Thymus (tissue), 14 donors: ENCODE measurements at places on chromosomes 12 and 14.

DNA sequence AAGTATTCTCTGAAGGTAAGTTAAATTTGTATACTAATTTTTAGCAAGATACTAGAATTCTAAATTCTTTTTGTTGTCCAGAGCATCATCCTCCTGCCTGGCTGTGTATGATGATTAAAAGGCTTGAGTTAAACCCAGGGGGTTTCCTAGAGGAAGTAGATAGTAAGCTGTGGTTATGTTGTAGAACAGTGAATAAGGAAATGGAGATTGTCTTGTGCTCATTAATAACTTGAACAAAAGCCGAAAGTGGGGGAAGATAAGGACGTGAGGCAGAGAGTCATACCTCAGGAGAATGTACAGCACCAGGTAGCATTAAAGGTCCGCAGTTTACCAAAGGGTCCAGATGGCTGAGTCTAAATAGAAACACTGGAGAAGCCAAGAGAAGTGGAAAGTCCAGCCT is 42.0 kb downstream of the CKB start:
- DNase-seq = no peak

DNA sequence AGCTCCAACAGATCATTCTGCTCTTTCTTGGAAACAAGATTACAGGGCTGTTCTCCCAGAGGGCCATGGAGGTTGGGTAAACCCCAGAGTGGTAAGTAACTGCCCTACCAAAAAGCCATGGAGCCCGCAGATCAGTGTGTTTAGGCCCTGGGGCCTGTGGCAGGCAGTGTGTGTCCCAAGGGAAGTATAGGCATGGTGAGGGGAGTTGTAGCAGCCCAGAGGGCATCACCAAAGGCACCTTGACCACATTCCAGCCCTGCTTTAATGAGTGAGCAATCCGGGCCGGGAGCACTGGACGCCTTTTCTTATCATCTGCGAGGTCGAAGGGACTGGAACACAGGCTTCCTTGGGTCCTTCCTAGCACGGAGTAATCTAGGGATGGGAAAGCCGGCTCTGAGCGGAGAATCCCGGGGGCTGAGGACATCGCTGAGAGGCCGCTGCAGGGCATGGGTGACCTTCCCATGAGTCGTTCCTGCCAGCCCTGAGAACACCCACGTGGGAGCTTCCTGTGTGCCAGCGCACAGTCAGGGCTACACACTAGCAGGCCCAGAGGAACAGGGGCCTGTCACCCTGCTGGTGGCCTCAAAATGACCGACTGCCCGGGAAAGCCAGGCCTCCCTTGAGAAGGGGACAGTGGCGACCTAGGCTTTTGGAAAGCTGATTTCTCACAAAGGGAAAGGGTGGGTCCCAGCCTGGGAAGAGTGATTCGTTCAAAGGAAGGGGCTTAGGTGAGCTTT is 91.3 kb downstream of the NINJ2 start:
- no peak for DNase-seq

GRCh38 chr12:105587237-105587636 is 256.7 kb downstream of the C12orf75 start:
- DNase-seq = no peak

DNA sequence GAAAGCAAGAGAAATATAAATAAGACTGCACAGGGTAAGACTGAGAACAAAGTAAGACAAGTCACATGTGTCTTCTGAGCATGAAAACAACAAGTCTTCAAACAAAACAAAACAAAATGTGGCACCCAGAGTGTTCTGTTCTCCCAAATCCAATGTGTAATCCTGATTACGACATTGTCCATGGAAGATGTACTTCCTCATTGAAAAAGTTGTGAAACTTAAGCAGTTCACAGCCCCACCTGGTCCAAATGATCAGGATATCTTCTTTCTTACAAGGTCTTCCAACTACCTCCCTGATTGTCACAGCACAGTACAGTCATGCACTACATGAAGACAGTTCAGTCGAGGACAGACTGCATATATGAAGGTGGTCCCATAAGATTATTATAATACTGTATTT is 23.3 kb upstream of the NEK9 start:
- no peak for DNase-seq

DNA sequence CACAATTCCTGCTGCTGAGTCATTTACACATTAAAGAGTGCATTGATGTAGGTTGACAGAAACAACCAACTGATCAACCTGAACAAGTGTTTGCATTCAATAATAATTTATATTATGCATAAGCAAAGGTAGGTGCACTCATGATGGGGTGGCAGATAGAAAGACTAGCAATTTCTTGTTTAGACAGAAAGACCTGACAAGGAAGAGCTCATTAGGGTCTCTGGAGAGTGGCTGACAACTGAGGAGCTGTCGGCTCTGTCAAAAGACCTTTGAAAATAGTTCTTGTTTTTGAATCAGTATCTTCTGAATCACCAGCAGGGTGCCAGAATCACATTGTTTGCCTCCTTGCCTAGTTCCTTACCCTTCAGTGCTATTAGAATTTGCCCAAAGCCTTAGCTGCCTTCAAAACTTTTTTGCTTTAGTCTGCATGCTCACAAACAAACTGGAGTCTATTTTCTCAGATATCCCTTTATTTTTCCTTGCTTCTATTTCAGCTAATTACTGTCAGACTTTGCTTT is 234.7 kb downstream of the BTG1 start:
- DNase-seq = no peak

- DNase-seq = no peak
Measured at GRCh38 chr14:53946071-53946403, 10.6 kb downstream of the BMP4 start.

- no peak for DNase-seq
Measured at GRCh38 chr14:57060276-57060955, 208.3 kb downstream of the EXOC5 start.
